ENCODE measurements at places on chromosomes 5 and 9.

GRCh38 chr5:173968154-173968797, 20.7 kb upstream of the C5orf47 start:
- DNase-seq = no peak

GRCh38 chr5:41482715-41483114, 27.7 kb downstream of the PLCXD3 start:
- no peak for DNase-seq

GRCh38 chr5:140186267-140186671, 11.3 kb downstream of the CYSTM1 start:
- DNase-seq = no peak

- DNase-seq = no peak
These were observed 1.3 kb upstream of the CARD19 start for GRCh38 chr9:93094658-93095204.

DNA sequence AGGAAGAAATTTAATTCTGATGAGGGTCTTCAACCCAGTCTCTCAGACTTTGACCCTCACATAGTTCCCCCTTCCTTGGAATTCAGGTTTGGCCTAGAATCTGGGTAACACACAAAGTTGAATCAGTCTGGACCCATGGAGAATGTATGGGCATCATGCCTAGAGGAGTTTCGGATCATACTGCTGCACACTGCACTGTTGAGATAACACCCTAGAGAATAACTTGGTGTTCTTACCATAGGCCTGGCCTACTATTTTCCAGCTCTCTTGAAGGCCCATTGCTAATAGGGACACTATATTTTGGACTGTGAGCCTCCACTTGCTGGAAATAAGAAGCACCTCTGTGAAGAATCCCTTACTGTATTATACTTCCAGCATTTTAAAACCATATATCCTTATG, 413.5 kb downstream of the PLK2 start:
- no peak for DNase-seq

- no peak for DNase-seq
These were observed 4.9 kb downstream of the PUM3 start for GRCh38 chr9:2839040-2839439.

- DNase-seq = no peak
These were observed 11.0 kb downstream of the CDH10 start for GRCh38 chr5:24633715-24634325.

GRCh38 chr9:71916834-71917534, 5.5 kb downstream of the C9orf85 start:
- DNase-seq = no peak

DNA sequence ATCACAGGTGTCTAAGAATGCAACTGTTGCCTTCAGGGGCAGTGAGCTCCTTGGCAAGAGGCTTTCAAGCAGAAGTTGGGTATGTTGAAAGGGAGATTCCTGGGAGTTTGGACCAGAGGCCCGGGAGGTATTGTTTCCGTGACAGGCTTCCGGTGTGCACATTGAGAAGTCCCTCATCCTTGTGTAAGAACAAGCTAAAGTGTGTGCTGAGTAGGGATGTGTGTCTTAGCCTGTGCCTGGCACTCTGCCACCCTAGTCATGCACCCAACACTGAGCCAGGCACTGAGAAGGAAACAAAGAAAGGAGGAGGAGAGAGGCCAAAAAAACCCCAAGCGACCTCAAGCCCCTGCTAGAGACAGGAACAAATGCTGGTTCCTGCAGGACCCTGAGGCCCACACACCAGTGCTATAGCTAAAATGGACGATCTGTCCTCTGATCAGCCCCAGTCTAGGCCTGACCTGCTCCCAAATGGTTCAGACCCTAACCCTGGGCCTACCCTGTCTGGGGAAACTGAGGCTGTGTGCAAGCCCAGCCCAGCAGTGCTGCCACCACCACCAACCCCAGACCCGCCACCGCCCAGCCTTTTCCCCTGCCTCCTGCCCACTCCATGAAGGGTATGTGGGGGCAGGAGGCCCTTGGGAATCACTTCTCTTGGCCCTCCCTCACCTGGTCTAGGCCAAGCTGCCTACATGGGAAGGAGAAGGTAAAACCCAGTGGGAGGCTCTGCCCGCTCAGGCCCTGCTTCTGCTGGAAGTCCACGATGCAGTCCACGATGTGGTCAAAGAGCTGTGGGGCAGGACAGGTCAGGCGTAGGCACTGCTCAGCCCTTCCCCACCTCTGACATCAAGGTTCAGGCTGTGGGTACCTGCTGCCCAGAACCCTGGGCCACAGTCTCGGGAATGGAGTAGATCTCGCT, 12.6 kb downstream of the HK3 start:
- DNase-seq = no peak

DNA sequence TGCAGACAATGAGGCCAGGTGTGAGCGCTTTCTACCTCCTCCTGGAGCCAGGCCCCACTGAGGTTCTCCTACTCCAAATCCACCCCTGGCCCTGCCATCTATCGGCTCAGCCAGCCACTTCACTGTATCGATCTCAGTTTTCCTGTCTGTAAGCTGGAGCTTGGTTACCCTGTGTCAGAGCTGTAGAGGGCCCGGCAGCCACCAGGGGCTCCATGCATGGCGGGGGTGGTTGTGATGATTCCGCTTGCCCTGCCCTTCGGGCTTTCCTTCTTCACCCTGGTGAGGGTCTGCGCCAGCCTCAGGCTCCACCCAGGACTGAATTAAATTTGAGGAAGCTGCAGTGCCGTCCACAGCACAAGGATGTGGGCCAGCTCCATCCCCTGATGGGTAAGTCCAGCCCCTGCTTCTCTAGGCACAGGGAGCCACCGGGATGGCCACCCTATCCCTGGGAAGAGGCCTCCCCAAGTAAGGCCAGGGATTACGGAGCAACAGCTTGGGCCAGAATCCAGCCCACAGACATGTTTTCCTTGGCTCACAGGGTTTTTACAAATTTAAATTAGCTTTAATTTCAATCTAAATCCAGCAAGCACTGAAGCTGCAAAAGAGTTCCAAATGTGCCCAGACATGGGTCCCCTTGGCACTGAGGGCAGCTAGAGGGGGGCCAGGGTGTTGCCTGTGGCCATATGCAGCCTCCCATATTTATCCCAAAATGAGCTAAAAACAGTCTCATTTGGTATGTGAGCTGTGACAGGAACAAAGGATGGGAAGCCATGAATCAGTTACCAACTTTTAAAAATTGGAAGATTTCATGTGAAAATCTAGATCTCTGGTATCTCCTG, 89.1 kb upstream of the FBXW11 start:
- DNase-seq = no peak

DNA sequence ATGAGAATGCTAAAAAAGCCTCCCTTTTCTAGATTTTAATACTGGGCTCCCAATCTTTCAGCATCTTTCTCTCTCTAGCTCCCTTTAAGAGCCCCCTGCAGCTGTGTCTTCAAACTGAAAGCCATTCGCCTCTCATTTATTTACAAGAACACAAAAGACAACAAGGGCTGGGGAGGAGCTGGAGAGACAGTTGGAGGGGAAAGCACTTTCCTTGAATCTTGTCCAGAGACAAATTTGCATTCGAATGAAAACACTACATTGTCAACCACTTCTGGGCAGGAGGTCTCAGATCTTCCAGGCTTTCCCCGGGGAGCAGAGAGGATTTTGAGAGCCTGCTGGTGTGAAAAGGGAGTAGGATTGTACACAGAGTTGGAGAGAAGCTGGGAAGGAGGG, 518.3 kb downstream of the CTNND2 start:
- no peak for DNase-seq

GRCh38 chr5:135862086-135862485, 27.6 kb downstream of the SLC25A48 start:
- no peak for DNase-seq

DNA sequence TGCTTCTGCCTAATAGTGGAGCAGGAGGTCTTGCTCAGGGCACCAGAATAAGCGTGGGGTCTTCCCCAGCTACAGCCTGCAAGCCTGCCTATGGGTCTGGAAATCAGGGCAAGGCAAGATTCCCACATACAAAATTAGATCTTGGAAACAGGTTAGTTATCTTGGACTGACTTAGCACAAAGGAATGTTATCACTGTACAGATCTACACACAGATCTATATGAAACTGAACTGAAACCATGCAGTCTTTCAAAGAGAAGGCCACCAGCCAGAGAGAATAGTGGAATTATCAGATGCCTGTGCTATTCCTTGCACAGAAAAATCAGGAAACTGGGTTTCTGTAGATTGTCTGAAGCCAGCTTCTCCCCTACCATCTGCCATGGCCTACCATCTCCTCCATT, 585.7 kb downstream of the ACTL7B start:
- DNase-seq = no peak

DNA sequence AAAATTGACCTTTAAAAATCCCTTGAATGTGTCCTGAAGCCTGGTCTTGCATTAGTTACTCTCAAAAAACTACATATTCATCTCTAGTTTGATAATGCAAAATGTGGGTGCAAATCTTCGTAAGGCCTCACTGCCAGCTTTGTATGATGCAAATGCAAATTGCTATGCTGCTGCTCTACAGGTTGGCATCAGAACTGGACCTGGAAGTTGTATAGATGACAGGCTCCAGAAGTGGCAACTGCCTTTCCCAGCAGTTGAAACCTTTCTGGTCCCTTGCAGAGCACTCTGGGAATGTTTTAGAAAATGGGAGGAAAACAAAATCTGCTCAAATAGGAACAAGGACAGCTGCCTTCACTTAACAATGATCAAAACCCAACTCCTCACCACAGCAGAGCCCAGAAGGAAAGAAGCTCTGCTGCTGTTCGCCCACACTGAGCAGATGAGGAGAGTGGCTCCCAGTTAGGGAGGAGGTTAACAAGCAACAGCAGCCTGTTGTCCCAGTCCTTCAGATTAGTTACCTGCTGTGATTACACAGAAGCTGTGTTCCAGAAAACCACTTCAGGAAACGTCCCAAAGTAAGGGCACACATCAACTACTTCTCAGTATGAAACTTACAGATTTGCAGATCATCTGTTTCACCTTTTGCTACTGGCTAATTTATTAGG, 93.5 kb downstream of the PLPP1 start:
- DNase-seq = no peak

DNA sequence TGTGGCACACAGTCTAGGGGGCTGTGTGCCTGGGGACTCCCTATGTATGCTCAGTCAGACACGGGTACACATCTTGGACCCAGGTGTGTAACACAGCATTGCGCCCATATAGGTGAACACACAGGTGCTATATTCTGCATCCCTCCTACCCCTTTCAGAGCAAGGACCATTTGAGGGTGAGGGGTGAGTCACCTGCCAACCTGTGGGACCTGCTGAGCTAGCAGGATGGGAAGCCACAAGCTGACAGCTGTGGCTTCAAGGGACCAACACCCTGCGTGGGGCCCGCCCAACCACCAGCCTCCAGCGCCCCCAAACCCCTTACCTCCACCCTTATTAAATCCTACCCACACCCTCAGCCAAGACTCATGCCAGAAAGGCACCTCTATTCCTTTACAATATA, 14.6 kb upstream of the AQP7 start:
- DNase-seq = peak; percentile 21

All from activated T-helper 1 cell treated with anti-CD3 and anti-CD28 coated beads, Interleukin-2, amount 50 U/mL, for 16 hours (primary cell).